CD4-positive, alpha-beta T cell treated with Interleukin-15 for 4 hours (primary cell): ENCODE measurements at places on chromosomes 4 and X.

DNA sequence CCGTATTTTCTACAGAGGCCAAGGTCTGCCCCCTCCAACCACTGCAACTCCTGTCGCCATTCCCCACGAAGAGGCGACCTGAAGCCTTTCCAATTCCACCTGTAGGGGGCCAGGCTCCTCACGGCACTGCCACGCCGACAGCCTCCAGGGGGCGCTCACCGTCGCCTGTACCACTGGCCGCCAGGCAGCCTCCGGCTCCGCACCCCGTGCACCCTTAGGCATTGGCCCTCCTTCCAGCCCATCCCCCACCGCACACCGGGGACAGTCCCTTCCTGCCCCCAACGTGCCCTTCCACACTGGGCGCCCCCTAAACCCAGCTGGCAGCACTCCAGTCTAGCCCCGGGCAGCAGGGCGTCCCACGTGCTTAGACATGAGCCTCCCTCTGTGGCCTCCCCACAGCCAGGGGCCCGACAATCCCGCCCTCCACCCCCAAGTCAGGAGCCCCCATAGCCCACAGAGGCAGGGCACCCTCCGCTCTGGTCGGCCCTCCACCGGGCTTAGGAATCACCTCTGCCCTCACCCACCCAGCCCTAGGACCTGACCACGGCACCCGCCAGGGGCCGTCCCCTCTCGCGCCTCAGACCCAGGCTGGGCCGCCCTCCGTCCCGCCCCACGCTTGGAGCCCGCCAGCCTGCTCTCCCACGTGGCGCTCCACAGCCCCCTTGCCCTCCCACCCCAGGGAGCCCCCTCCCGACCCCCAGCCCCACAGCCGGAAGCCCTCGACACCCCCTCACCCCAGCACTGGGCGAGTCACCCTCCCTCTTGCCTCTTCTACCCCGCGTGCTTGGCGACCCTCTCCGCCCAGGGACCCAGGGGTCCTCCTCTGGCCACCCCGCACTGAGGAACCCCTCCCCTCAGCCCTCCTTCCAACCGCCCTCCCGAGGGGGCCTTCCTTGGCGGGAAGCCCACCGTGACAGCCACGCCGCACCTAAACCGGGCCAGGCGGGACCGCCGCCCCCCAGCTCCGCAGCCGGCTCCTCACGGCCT is 711 bp downstream of the PNMA6E start:
- DNase-seq, result peak; percentile 28

DNA sequence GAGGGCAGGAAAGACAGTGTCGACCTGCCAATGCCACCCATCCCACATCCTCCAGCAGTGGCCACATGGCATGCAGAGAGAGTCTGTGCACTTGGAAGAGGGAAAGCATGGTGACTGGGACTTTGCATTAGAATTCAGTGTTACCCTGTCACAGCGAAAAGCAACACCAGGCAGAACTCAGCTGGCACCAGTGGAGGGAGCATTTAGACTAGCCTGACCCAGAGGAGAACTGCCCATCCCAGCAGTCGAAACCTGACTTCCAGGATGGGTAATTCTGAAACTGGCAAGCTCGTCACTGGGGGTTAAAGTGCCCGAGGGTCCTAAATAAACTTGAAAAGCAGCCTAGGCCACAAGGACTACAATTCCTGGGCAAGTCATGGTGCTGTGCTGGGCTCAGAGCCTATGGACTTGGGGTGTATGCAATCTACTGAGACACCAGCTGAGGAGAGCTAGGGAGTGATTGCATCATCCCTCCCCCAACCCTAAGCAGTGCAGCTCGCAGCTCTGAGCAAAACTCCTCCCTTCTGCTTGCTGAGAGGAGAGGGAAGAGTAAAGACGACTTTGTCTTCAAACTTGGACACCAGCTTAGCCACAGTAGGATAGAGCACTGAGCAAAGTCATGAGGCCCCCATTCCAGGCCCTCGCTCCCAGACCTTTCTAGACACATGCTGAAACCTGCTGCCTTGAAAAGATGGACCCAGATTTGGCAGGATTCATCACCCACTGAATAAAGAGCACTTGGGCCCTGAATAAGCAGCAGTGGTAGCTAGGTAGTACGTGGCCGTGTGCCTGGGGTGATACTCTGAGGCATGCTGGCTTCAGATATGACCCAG is 68.8 kb downstream of the DDX60L start:
- no peak for DNase-seq

- no peak for DNase-seq
Observed at GRCh38 chr4:117984366-117984680, 50.0 kb upstream of the NDST3 start.

GRCh38 chrX:68997911-68998310 is 167.3 kb downstream of the PJA1 start:
- no peak for DNase-seq

- no peak for DNase-seq
Observed at GRCh38 chr4:53130896-53131561, 234.8 kb downstream of the SCFD2 start.

GRCh38 chr4:61442936-61443335 is 242.8 kb downstream of the ADGRL3 start:
- DNase-seq, result no peak
